NCI-H2081 treated with DMSO at 0.1 percent for 48 hours (cell line): ENCODE measurements at places on chromosomes 3 and 15.

DNA sequence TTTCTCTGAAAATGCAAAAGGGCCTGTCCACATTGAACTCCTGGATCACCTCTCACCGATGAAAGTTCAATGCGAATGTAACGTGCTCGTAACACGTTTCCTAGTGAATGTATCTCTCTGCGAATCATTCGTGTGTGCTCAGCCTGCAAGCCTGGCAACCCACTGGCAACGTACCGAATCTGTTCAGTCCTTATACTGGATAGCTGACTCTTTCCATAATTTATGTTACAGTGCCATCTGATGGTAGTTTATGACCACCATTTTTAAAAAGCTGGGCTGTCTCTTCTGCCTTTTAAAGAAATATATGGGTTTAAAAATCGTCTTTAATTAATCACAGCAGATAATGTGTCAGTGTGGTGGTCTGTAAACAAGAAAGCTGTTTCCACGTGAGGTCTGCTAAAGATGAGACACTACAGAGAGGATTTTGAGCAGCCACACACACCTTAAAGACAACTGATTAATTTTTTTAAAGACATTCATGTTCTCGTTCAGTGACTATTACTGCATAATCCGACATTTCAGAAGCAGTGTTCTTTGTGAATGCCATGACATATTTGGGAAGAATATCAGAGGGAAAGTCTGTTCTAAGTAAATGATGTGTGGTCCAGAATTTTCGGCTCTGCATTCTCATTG is 69.4 kb upstream of the FOXP1 start:
- DNase-seq = peak; percentile 30

DNA sequence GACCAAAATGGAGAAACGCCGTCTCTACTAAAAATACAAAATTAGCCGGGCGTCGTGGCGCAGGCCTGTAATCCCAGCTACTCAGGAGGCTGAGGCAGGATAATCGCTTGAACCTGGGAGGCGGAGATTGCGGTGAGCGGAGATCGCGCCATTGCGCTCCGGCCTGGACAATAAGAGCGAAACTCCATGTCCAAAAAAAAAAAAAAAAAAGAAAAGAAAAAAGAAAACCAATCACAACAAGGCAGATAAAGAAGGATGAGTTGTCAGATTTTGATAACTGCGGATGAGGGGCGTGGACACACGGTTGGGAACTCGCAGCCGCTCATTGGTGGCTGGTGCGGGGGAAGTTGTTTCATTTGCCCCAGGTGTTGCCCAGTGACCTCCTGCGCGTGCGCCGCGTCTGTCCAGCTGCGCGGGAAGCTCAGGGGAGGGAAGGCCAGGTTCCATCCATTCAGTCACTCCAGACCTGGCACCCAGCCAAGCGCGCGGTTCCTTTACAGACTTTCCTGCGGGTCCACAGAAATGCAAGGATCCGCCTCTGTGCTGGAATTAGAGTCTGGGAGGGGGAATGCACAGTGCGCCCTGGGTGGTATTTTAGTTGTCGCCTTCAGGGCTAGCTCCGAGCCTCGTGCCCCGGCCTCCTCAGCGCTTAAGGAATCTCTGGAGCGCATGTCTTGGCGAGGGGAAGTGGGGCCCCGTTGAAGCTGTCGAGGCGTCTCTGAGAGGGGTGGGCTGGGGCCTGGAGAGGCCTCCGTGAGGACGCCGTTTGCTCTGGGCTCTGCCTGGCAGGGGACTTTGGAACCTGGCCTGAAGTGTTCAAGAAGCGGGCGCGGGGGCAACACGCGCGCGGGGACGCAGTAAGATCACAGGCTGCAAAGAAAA is 708 bp upstream of the GCHFR start:
- no peak for DNase-seq

GRCh38 chr3:160921020-160921635 is 165.1 kb downstream of the PPM1L start:
- peak; percentile 65 for DNase-seq

DNA sequence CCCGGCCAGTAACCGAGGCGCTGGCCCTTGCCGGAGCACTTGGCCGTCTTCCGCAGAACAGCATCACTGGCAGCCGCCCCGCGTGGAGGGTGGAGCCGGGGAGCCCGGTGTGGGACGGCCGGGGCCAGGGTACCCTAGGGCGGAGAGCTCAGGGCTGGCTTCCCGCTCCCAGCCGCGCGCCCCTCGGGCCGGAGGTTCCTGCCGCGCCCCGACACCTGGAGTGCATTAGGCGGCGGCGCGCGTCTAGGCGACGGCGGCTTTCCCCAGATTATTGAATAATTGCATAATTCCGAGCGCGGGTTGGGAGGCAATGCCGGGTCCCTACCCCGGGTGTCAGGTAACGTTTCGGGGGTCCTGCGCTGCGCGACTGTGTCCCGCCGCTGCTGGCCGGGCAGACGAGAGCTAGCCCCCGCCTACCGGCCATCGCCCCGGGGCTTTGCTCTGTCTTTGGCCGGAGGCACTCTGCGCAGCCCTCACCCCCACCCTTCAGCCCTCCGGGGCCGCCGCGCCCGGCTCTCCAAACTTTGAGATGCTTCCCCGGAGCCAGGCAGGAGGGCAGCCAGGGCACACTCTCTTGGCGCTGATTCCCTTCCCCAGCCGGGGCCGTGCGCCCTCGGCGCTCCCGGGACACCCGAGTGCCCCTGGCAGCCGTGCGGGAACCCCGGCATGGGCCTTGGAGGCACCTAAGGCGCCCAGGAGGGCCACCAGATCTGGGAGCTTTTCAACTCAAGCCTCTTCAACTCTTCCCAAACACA is 749 bp downstream of the ITGA11 start:
- no peak for DNase-seq

DNA sequence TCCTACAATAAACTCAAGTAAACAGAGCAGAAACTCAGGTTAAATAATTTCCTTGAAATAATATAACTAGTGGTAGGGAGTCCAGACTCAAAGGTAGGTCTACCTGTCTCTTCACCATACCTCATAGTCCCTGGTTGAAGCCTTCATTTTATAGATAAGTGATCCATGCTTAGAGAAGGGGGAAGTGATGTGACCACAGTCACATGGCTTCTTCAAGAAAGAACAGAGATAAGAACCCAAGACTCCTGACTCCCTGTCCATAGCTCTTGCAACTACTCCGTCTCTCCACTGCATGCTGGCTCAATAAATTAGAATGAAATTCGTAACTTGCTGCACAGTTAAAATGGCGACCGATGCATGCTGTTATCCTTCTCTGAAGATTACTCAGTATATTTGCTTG is 11.0 kb upstream of the C15orf61 start:
- no peak for DNase-seq

DNA sequence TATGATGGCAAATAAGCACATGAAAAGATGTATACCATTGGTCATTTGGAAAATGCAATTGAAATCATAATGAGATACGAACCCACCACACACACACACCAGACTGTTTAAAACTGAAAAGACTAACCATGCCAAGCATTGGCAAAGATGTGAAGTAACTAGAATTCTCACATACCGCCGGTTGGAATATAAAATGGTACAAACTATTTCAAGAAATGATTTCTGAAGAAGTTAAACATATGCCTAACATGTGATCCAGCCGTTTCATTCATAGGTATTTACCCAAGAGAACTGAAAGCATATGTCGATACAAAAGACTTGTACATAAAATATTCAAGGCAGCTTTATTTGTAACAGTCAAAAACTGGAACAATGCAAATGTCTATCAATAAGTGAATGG is 28.9 kb downstream of the HES1 start:
- no peak for DNase-seq

GRCh38 chr3:155766206-155766605 is 21.3 kb upstream of the PLCH1 start:
- DNase-seq = no peak
